ENCODE measurements at places on chromosomes 16 and 17. TPM values are rescaled to one million over a fixed set of nuclear protein-coding genes. Genes with fewer than 3 reads are reported as not detected.

PPY gene
- not detected for total RNA-seq

CCL14 gene
- not detected for total RNA-seq

KRTAP9-8 gene
- total RNA-seq, result not detected

UQCRC2 gene
- total RNA-seq, result 248 TPM

DNA sequence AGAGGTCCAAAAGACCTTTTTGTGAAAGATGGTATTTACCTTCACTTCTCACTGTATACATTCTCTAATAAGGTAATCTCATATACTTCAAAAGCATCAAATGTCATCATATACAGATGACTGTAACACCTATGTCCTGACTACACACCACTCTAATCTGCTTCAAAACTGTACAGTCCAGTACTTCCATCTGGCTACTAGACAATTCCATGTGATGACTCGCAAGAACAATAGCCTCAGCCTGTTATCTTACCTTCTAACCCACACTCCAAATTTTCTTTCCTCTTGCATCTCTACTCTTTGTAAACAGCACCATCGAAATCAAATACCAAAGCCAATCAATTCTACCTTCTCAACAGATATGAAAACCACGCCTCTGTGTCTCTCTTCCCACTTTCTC is 24.1 kb downstream of the MYO1D start:
- DNase-seq, result no peak

DNA sequence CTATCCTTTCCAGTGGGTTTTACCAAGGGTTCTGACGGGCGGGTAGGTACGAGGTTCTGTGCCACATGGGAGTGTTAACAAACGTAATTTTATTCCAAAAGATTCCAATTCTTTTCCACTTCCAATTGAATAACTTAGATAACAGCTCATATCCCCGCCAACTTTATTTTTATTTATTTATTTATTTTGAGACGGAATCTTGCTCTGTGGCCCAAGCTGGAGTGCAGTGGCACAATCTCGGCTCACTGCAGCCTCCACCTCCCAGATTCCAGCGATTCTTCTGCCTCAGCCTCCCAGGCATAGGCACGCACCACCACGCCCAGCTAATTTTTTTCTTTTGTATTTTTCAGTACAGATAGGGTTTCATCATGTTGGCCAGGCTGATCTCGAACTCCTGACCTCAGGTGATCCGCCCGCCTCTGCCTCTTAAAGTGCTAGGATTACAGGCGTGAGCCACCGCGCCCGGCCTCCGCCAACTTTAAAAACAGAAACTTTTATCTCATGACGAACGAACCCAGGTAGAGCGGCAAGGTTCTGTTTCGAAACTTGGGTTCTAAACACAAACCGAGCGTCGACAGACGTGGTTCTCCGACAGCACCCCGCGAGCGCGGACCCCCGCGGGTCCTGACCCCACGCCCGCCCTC is 613 bp downstream of the ECI1 start:
- DNase-seq, result no peak

DNA sequence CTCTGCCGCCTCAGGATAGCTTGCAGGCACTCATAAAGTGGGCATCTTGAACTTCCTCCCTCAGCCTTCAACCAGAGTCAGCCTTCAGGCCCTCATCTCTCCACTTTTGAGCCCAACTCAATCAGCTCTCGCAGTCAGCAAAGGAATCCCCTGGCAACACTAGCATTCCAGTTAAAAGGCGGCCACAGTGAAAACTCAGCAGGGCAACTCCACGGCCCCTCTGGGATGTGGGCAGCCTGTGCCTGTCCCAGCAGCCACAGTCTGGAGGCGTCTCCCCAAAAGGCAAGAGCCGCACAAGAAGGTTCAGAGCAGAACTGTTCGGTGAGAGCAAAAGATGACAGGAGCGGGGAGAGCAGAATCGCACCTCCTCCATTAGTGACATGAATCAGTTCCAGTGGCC is 9.0 kb downstream of the TMEM11 start:
- DNase-seq, result no peak

GRCh38 chr16:12327971-12328726 is 351.6 kb downstream of the SNX29 start:
- DNase-seq, result no peak

DNA sequence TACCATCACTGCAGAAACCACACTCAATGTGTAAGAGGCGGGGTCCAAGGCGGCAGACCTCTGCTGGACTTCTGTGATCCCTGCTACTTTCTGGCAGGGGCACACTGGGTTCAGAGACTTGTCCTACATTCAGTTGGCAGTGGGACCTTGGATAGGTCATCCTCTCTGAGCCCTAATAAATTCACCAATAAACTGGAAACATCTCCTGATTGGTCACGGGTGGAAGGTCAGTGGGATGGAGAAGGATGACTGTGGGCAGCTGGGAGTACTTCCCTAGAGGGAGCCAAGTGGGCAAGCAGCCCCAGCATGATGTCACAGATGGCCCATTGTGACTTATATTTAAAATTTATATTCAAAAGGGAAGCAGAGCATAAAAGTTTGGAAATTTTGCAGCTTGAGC is 49.7 kb downstream of the RNF112 start:
- DNase-seq, result no peak

DNA sequence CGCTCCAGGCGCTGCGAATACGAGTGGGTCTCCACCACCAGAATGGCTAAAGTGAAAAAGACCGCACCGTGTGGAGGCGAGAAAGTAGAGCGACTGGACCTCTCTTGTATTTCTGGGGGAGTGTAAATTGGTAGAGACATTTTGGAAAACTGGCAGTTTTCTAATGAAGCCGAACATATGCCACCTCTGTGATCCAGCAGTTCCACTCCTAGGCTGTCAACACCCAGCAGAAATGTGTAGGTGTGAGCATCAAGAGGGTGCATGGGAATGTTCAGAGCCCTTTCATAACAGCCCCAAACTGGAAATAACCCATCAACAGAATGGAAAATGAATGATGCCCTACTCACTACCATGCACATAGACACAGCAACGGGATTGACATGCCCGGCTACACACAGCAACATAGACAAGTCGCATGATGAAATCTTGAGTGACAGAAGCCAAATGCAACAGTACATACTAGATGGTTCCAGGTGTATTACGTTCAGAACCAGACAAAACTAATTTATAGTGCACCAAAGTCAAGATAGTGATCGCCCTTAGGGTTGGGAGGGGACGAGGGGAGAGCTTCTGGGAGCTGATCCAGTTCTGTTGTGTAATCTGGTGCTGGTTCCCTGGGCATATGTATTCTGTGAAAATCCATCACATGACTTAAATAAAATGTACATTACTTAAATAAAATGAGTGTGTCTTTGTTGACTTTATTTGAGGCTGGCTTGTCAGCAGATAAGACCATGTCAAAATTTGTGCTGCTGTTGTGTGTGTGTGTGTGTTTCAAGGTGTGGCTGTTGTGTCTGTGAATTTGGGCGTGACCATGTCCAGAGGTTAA is 877 bp upstream of the BCL7C start:
- no peak for DNase-seq
